NB4 (cell line): ENCODE measurements at places on chromosomes 12 and 14.

DNA sequence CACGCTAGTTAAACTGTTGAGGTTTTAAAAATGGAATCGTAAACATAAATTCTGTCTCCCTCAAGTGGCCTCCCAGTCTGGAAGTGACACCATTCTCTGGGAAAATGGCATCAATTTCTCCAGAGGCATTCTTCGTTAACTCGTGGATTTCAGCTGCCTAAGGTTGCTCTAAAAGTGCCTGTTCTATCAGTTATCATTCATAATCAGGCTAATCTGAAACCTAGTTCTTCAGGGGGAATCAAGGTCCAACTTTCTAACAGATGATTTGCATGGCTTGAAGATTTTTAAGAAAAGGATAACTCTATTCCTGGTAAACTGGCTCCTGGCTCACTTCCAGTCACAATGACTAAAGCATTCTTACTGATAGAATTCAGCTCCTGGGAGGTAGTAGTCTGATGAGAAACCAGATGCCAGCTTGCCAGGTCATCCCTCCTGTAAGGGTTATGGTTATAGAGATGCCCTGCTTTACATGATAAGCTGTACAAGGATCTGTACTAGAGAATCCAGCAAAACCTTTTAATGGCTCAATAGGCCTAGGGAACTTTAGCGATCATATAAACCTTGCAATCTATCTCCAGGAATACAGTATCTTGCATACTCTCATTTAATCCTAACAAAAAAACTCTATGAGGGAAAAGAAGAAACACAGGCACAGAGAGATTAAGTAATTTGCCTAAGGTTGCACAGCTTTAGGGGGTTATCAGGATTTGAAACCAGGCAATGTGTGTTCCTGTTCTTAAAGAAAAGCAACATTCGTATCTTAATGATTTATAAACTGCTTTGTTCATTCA is 1.5 kb downstream of the L3HYPDH start:
- DNase-seq = peak; percentile 6

GRCh38 chr14:100730581-100730980 is 3.9 kb downstream of the DLK1 start:
- no peak for DNase-seq

DNA sequence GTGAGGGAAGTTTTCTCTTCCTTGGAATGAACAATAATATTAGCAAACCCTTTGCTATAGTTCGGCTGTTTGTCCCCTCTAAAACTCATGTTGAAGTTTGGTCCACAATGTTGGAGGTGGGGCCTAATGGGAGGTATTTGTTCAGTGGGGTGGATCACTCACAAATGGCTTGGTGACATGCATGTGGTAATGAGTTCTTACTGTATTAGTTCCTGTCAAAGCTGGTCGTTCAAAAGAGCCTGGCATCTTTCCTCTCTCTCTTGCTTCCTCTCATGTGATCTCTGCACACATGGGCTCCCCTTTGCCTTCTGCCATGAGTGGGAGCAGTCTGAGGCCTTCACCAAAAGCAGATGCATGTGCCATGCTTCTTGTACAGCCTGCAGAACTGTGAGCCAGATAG is 13.1 kb upstream of the PPP4R4 start:
- DNase-seq = no peak

- DNase-seq = peak; percentile 61
Measured at GRCh38 chr12:54882079-54882478, 27.8 kb downstream of the MUCL1 start.

DNA sequence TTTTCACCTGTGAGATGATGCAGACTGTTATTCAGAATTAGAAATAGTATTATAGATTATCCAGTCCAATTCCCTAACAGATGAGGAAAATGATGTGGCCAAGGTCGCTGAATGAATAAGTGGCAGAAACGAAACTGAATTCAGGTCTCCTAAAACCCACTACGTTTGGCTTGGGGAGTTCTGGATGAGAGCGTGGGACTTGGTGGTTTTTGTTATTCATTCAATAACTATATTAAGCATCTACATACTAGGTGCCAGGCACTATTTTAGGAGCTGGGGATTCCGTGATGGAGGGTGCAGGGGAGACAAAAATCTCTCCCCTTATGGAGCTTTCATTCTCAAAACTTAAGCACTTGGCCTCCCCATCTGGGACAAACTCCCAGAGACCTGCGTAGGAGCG is 813 bp upstream of the CCDC184 start:
- DNase-seq = no peak
